HFFc6 (cell line): ENCODE measurements at places on chromosomes 2 and 18. TPM values are rescaled to one million over a fixed set of nuclear protein-coding genes. Genes with fewer than 3 reads are reported as not detected.

DNA sequence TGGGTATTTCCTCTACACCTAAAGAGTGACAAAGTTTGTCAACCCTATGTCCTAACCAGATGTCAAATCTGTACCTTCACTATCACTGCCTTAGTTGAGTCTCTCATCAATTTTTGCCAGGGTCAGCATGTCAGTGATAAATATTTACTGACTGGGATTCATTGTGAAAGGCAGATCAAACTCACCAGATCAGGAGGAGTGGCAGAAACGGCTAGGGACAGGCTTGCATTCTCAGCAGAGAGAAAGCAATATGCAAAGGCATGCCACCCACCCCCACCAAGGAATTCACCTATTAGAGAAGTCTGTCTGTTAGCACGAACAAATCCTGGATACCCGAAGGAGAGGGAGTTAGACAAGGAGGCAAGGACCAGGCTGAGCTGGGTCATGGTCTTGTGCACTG, 62.6 kb downstream of the PTPN2 start:
- no peak for DNase-seq

DNA sequence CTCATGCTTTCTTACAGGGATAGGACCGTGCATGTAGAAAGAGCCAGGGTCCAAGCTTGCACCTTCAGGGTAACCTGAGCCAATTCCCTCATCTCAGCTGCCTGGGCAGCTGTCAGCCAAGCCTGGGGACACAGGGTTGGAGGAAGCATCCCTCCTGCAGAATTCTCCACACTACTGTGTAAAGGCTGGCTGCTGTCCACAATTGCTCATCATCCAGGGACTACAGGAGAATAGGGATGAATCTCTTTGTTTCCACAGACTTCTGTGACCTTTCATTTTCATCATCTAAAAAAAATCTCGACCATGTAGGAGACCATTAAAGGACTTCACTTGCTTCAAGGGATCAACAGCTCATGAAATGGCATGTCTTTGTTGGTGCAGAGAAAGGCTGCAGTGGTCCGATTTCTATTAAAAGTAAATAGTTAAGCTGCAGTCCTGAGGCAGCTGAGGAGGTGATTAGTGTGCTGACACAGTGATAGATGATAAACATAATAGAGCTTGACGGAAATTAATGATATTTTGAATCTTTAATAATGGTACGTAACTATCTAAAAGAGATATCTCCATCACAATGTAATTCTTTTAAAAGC, 74.4 kb upstream of the COPS8 start:
- DNase-seq: no peak

- DNase-seq: no peak
Observed at GRCh38 chr2:200367155-200367554, 60.7 kb downstream of the SPATS2L start.

DNA sequence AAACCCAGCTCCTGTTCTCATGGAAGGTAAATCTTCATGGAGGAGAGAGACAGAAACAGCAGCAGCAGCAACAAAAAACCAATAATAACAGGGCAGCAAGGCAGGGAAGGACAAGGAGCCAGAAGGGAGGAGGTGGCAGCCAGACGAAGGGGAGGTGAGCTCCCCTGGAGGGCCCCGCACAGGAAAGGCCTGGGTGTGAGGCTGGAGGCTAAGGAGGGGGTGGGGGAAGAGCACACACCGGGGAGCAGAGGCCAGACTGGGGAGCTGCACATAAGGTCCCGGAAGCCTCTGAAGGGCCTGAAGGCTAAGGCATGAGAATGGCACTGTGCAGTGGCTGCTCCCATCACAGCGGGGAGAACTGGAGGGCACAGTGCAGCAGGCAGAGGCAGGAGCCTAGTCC, 94.8 kb upstream of the SMAD7 start:
- DNase-seq: no peak

DNA sequence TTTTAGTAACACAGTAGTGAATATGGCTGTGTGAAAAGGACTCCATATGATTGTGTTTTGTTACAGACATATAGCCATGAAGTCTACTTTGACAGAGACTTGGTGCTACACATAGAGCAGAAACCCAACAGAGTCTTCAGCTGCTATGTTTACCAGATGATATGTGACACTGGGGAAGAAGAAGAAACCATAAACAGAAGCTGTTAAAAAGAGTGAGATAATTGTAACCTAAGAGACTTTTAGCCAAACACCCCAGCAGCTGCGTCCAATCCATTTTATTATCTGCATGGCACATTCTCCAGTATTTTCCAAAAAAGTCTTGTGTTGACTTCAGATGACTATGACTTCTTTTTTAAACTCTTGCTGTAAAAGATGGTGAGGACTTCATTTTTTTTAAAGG, 41.4 kb upstream of the CYBRD1 start:
- DNase-seq: no peak

GRCh38 chr2:128716299-128716721, 397.6 kb upstream of the HS6ST1 start:
- no peak for DNase-seq

GRCh38 chr2:222577341-222577740, 78.6 kb downstream of the FARSB start:
- DNase-seq: no peak

GRCh38 chr18:46329736-46330246, 225.6 kb downstream of the HAUS1 start:
- DNase-seq: no peak

DNA sequence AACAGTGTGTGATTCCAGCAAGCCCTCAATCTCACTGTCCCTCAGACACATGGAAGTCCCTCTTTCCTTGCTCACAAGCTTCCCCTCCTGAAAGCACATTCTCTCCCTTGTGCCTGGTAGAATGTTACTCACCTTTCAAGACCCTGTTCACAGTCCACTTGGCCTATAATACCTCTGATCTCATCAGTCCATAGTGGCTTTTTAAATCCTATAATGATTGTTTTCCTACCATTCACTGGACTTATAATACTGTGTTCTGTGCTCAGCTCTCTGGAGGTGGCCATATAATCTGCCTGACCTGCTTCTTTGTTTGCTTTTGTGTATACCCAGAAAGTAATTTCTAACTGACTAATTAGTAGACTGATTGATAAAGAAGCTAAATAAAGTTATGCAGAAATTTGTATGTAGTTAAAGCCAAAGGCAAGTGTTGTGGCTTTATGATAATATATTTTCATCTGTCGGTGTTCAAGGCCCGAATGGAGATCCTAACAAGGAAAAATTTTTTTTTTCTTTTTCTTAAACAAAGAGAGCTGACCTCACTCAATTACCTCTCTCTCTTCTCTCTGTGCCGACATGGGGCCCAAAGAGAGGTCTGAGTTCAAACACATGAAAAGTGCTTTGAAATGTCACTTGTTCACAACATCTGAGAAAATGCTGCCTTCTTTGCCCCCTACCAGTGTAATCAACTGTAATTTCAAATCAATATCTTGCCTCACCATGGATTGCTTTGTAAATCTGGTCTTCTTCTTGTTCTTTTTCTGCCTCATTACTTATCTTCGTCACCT, 1033.0 kb upstream of the PIK3C3 start:
- no peak for DNase-seq

DNA sequence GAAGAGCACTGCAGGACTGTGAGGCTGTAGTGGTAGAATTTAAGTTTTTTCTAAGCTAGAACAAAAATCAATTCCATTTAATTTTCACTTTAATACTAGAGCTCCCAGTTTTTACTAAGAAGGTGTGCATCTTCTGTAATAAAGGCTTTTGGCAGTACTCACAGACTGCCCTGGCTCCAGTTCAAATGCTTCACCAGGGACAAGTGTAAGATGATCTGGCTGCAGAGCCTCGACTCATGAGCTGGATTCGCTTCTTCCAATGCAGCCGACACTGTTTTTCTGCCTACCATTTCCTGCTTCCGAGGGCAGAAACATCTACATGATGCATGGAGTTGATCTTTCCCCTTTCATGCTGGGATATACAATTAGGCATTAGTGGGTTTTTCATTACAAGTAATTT, 87.0 kb downstream of the FARSB start:
- peak; percentile 42 for DNase-seq

- no peak for DNase-seq
Observed at GRCh38 chr18:64311859-64312258, 163.0 kb upstream of the LINC00305 start.

- DNase-seq: no peak
Observed at GRCh38 chr2:234139755-234140154, 89.3 kb downstream of the SPP2 start.

DNA sequence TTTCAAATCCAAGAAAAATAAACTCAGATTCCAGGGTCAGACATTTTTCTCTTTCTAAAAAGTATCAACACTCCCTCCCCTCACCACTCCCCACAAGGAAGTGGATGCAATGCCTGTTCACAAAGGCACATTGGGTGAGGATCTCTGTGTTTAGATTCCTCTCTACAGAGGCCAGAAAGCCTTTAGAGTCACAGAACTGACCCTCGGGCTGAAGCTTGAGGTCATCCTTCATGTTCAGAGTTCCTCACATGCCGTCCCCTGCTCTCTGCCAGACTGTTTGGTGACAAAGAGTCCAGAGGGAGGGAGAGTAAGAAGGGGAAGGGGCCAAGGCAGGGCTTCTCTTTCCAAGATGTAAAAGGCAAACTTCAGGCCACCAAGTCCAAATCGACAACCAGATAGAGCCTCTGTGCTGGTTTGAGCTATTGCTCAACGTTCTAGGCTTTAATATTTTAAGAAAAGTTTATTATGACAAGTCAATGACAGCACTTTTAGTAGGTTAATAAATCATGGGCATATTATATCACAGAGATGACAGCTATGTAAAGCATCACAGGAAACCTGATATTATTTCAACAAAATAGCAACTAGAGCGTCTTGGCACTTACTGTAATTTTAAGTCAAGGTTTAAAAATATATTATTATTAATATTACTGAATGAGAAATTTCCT, 269.4 kb downstream of the ETAA1 start:
- DNase-seq: no peak

- DNase-seq: no peak
Observed at GRCh38 chr18:28740575-28740974, 563.6 kb upstream of the CDH2 start.

DNA sequence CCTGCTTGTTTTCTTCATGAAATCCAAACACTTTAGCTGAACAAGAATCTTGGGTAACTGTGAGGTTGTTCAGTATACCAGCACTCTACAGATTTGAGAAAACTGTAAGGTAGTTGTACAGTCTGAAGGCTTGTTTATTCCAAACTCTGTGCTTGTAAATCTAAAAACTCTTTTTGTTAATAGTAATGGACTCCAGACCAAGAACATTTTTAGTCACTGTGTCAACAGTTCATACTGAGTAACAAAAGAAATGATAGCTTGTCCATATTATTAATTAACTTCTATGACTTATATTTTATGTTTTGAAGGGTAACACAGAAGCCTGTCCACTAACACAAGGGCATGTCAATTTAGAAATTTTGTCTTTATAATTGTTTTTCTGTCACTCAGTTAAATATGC, 72.2 kb upstream of the KYNU start:
- DNase-seq: no peak

- DNase-seq: no peak
Observed at GRCh38 chr2:85423525-85423924, 5.0 kb downstream of the SH2D6 start.

- DNase-seq: no peak
Observed at GRCh38 chr18:36903215-36903928, 74.4 kb downstream of the KIAA1328 start.

DNA sequence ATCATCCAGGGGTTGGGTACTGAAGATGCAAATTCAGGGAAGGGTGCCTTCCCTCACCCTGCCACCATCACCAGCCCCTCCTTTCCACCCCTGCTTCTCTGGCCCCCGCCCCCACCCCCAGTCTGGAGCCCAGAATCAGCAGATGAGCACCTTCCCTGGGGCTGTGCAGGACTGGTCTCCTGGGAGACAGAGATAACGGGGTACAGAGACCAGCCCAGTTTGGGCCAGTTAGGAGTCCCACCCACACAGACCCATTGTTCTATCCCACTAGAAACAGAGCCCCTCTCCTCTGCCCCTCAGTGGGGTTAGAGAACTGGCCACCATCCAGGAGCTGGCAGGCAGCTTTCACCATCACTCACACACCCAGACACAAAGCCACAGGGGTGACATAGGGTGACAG, 4.5 kb upstream of the CRYBA2 start:
- no peak for DNase-seq

GRCh38 chr2:149219856-149220255, 110.5 kb upstream of the LYPD6 start:
- DNase-seq: no peak

DNA sequence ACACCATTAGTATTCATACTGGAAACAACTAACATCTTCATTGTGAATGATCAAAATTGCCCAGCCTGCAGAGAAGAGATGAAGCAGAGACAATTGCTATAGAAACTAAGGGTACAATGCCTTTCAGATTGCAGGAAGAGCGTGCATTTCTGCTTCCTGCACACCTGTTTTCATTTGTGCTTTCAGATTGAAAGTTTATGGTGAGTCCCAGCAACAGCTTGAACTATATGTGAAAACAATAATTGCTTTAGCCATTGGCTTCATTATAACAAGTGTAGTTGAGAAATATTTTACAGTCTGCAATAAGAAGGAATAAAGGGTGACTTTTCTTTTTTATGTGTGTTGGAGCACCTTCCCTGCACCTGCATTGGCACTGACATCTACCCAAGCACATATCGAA, 136.3 kb downstream of the CD8B2 start:
- no peak for DNase-seq

GRCh38 chr2:223404616-223405015, 197.5 kb downstream of the SCG2 start:
- DNase-seq: no peak

DNA sequence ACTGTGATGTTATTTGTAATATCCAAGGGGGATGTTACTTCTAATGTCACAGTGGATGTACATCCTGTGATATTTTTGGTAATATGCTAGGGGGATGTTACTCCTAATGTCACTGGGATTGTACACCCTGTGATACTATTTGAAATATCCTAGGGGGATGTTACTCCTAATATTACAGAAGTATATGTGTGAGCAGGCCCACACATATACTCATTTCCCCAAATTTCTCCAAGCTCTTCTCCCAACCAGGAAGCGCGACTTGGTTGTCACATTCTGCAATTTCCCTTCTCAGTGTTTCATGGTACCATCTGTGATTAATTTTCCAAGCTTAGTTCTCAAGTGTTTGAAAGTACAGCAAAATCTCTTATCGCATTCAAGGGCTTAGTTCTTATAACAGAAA, 29.5 kb upstream of the CHN1 start:
- DNase-seq: no peak

- DNase-seq: no peak
Observed at GRCh38 chr18:76546088-76546435, 51.0 kb upstream of the ZNF516 start.

GRCh38 chr2:218033208-218033589, 30.4 kb upstream of the TNS1 start:
- no peak for DNase-seq

Gene CACNB4
- total RNA-seq: not detected in 3 replicates

Gene IL1F10
- total RNA-seq: not detected in 3 replicates

Gene LINC00305
- not detected in 3 replicates for total RNA-seq

Gene GPBAR1
- total RNA-seq: 0.12 to 0.15 TPM in 2 of 3 replicates, not detected in the other

Gene MARS2
- total RNA-seq: 4.4 to 6.9 TPM (median 5.1 TPM) in 3 replicates

Gene BCL11A
- total RNA-seq: 1.8 to 3.4 TPM (median 2.8 TPM) in 3 replicates

Gene PNPT1
- total RNA-seq: 20.3 to 31.9 TPM (median 25.3 TPM) in 3 replicates

Gene NEURL3
- not detected in 3 replicates for total RNA-seq

Gene ATAD2B
- 4.9 and 5.7 TPM in 2 replicates for total RNA-seq

Gene LRPPRC
- 59.8 to 71.4 TPM (median 65.4 TPM) in 3 replicates for total RNA-seq

Gene ILKAP
- 26.4 to 34.3 TPM (median 30.3 TPM) in 3 replicates for total RNA-seq

Gene DPP10
- not detected in 3 replicates for total RNA-seq

Gene STPG4
- total RNA-seq: 0.29 TPM in 1 of 2 replicates, not detected in the other

Gene NIF3L1
- total RNA-seq: 15.9 and 20.3 TPM in 2 replicates
